ENCODE measurements at places on chromosomes 1 and 21. TPM values are rescaled to one million over a fixed set of nuclear protein-coding genes. Genes with fewer than 3 reads are reported as not detected.
A peak's percentile ranks its signal among the peaks of the same experiment; 100 is the strongest.

DNA sequence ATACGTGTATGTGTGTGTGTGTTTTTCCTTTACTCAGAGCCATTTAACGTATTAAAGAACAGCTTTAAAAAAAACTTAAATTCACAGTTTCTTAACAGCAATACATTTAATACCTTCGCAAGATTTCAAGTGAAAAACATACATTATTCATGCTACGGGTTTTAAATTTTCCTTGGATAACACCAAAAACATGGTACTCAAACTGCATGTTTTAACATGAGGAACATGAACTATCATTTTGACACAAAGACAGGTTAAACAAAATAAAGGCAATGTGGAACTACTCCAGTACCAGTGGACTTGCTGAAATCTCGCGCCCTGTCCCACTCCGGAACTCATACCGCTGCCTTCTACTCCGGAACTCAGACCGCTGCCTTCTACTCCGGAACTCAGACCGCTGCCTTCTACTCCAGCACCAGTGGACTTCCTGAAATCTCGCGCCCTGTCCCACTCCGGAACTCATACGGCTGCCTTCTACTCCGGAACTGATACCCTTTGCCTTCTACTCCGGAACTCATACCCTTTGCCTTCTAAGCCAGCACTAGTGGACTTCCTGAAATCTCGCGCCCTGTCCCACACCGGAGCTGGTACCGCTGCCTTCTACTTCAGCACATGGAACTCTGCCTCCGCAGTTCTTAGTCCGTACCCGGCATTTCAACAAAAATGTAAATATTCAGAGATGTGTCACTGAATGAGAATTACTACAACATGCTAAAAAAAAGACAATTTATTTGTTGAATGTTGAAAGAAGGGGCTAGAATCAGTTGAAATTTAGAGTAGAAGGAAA, 148.6 kb downstream of the NCAM2 start:
- H3K4me3 ChIP-seq = no peak overlapping the region
- no peak overlapping the region for H3K27ac ChIP-seq
- no peaks in the 10 kb centered on the region for H3K36me3 ChIP-seq
- no peaks in the 10 kb centered on the region for H3K4me1 ChIP-seq
- DNase-seq = no peak

Gene SLAMF7
- 0.56 TPM for total RNA-seq

DNA sequence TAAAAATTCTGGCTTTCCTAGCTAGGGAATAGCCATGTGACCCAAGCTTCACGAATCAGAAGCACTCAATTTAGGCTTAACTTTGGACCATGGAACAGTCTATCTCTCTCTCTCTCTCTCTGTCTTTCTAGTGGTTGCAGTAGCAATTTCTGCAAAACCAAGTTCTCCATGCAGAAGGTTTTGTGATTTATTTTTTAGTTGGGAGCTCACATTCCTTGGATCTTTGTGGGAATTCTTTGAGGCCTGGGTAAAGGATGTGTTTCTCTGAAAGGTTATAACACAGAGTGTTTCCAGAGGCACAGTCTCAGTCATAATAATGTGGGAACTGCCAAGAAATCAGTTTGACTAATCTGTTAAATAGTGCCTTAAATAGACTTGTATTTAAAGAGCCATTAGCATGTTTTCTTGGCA, 112.3 kb upstream of the COL11A1 start:
- no peaks in the 10 kb centered on the region for H3K4me1 ChIP-seq
- no peak overlapping the region for H3K27ac ChIP-seq
- DNase-seq = no peak
- no peaks in the 10 kb centered on the region for H3K36me3 ChIP-seq
- no peak overlapping the region for H3K4me3 ChIP-seq

Gene CASQ2
- total RNA-seq = not detected

Gene KCNJ9
- 0.05 TPM for total RNA-seq

Gene MECR
- total RNA-seq = 20.2 TPM

- no peak overlapping the region for H3K4me3 ChIP-seq
- no peak for DNase-seq
- H3K27me3 ChIP-seq = peaks cover 3% of the 10 kb centered on the region
- H3K27ac ChIP-seq = no peak overlapping the region
These were observed 352.5 kb downstream of the ZNF326 start for GRCh38 chr1:90347366-90347765.

GRCh38 chr1:225070972-225071371, 141.5 kb downstream of the DNAH14 start:
- H3K4me1 ChIP-seq = no peaks in the 10 kb centered on the region
- no peak overlapping the region for H3K27ac ChIP-seq
- H3K4me3 ChIP-seq = no peak overlapping the region
- peaks cover 28% of the 10 kb centered on the region for H3K36me3 ChIP-seq
- no peak for DNase-seq
- H3K27me3 ChIP-seq = peaks cover 2% of the 10 kb centered on the region

GRCh38 chr21:9008636-9009035, 1512.7 kb upstream of the TPTE start:
- H3K4me3 ChIP-seq = no peak overlapping the region
- H3K36me3 ChIP-seq = peaks cover 42% of the 10 kb centered on the region
- H3K27ac ChIP-seq = no peak overlapping the region
- no peaks in the 10 kb centered on the region for H3K4me1 ChIP-seq
- DNase-seq = no peak

DNA sequence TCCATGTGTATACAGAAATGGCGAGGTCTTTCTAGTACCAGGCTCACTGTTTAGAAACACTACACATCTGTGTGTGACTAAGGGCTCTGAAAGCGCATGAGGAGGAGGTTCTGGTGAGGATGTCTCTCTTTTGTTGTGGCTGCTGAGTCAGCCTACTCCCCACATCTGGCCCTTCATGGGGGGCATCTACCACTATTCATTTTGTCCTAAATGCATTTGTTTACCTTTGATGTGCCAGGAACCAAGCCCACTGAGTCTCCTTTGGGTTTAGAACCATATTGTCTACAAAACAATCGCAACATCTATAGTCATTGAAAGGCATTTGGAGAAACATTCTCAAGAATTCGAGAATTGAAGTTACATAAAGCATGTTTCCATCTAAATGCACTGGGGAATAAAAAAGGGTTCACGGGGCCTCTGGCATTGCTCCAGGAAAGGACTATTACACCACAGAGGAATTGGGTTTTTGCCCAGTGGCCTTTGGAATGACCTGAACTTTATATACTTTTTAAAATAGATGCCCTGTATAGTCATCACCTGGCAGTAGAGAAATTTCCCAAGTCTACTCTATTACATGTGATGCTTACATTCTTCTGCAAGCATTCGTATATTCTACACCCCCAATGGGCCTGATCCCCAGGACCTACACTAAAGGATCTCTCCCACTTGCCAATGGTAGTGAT, 35.1 kb upstream of the ADORA3 start:
- peaks cover 3% of the 10 kb centered on the region for H3K4me1 ChIP-seq
- H3K27ac ChIP-seq = no peak overlapping the region
- no peaks in the 10 kb centered on the region for H3K36me3 ChIP-seq
- no peaks in the 10 kb centered on the region for H3K27me3 ChIP-seq
- no peak overlapping the region for H3K4me3 ChIP-seq
- DNase-seq = no peak

GRCh38 chr1:158118713-158119402, 61.8 kb upstream of the CD1D start:
- no peak overlapping the region for H3K4me3 ChIP-seq
- peaks cover 8% of the 10 kb centered on the region for H3K27me3 ChIP-seq
- peaks cover 3% of the 10 kb centered on the region for H3K4me1 ChIP-seq
- H3K36me3 ChIP-seq = no peaks in the 10 kb centered on the region

Gene NR1I3
- not detected for total RNA-seq

Gene AVPR1B
- not detected for total RNA-seq

Gene SLC1A7
- not detected for total RNA-seq

GRCh38 chr1:239761509-239761908, 330.2 kb upstream of the FMN2 start:
- H3K4me1 ChIP-seq = peaks cover 17% of the 10 kb centered on the region
- H3K36me3 ChIP-seq = no peaks in the 10 kb centered on the region
- no peak overlapping the region for H3K27ac ChIP-seq
- no peak overlapping the region for H3K4me3 ChIP-seq
- no peak for DNase-seq

DNA sequence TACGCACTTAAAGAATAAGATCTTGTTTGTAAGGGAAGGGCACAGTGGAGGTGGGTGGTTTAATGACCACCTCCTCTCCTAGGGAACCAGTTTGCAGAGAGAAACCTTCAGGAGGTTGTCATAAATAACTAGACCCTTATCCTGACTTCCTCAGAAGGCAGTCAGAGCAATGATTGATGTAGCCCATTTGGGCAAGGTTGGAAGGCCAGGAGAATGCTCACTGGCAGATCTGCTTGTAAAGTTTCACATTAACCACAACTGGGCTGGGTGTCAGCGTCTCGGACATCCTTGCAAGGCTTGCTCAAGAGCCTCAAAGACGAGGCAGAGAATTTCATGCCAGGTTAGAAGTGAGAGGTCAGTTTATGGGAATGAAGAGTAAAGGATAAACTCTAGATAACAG, 87.6 kb upstream of the TRABD2B start:
- no peak overlapping the region for H3K27ac ChIP-seq
- H3K36me3 ChIP-seq = no peaks in the 10 kb centered on the region
- H3K27me3 ChIP-seq = peaks cover 1% of the 10 kb centered on the region
- H3K4me1 ChIP-seq = peaks cover 9% of the 10 kb centered on the region

Gene OMA1
- 7.6 TPM for total RNA-seq

- peak; percentile 58 for DNase-seq
- H3K27ac ChIP-seq = peak overlapping the region; percentile 74
- H3K36me3 ChIP-seq = peaks cover 4% of the 10 kb centered on the region
- peaks cover 24% of the 10 kb centered on the region for H3K4me1 ChIP-seq
- peak overlapping the region; percentile 78 for H3K4me3 ChIP-seq
- H3K27me3 ChIP-seq = peaks cover 11% of the 10 kb centered on the region
These were observed 4.8 kb downstream of the RGS16 start for GRCh38 chr1:182599339-182599738.

Gene HSD3B2
- total RNA-seq = not detected

GRCh38 chr1:47776667-47777131, 220.5 kb downstream of the TRABD2B start:
- no peaks in the 10 kb centered on the region for H3K36me3 ChIP-seq
- peaks cover 4% of the 10 kb centered on the region for H3K4me1 ChIP-seq
- no peak overlapping the region for H3K27ac ChIP-seq
- peak; percentile 17 for DNase-seq

Gene CASZ1
- 6.3 TPM for total RNA-seq

GRCh38 chr1:184691719-184692324, 62.8 kb downstream of the EDEM3 start:
- no peak overlapping the region for H3K4me3 ChIP-seq
- peaks cover 3% of the 10 kb centered on the region for H3K4me1 ChIP-seq
- H3K27me3 ChIP-seq = no peaks in the 10 kb centered on the region
- no peaks in the 10 kb centered on the region for H3K36me3 ChIP-seq
- peak; percentile 9 for DNase-seq
- no peak overlapping the region for H3K27ac ChIP-seq

DNA sequence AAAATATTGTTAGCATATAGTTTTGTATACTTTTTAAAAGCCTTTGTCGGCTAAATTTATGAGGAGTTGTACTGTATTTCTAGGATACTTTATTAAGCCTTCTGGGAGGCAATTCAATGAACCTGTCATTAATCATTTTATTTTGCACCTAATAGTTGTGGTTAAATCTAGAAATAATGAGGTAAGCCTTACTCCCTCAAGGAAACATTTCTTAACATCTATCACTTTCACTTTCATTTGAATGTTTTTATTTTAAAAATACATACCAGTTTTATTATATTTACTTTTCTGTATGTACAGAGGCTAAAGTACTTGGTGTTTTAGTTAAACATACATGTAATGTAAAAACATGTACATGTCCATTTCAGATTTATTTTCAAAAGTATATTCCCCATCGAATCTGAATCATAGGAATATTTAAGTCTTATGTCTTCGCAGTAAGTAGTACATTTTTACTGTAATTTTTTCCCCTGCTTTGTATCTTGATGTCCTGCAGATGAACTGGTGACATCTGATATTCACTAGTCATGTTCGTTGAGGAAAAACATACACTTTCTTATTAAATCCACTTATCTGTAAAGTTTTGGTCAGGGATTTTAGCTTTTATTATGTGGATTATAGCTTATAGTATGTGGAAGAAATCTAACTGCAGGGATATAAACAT, 82.8 kb downstream of the DISP1 start:
- no peak overlapping the region for H3K27ac ChIP-seq
- H3K4me1 ChIP-seq = no peaks in the 10 kb centered on the region
- no peak for DNase-seq
- no peaks in the 10 kb centered on the region for H3K27me3 ChIP-seq
- no peak overlapping the region for H3K4me3 ChIP-seq

Gene FMN2
- total RNA-seq = 2.6 TPM

DNA sequence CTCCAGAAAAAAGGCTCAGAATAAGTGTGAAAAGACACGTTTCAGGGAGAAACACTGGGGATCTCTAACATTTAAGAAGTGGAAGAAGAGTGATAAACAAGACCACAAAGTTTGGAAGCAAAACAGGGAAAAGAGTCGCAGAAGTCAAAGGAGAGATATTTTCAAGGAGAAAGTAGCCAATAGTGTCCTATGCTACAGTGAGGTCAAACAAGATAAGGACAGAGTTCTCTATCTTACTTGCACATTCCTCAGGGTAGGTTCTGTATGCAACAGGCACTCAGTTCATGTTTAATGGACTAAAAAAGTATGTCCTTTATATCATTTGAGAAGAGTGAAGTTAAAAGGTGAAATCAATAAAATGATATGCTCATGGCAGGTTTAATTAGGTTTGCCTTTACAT, 13.8 kb upstream of the EDEM3 start:
- DNase-seq = no peak
- H3K4me1 ChIP-seq = no peaks in the 10 kb centered on the region
- no peak overlapping the region for H3K27ac ChIP-seq
- H3K4me3 ChIP-seq = no peak overlapping the region
- H3K27me3 ChIP-seq = no peaks in the 10 kb centered on the region

Gene TMCC2
- total RNA-seq = 5.6 TPM

- H3K4me3 ChIP-seq = no peak overlapping the region
- peaks cover 8% of the 10 kb centered on the region for H3K4me1 ChIP-seq
- no peak overlapping the region for H3K27ac ChIP-seq
- no peaks in the 10 kb centered on the region for H3K36me3 ChIP-seq
- no peak for DNase-seq
- peaks cover 1% of the 10 kb centered on the region for H3K27me3 ChIP-seq
These were observed 42.1 kb downstream of the NRIP1 start for GRCh38 chr21:15022608-15023261.

DNA sequence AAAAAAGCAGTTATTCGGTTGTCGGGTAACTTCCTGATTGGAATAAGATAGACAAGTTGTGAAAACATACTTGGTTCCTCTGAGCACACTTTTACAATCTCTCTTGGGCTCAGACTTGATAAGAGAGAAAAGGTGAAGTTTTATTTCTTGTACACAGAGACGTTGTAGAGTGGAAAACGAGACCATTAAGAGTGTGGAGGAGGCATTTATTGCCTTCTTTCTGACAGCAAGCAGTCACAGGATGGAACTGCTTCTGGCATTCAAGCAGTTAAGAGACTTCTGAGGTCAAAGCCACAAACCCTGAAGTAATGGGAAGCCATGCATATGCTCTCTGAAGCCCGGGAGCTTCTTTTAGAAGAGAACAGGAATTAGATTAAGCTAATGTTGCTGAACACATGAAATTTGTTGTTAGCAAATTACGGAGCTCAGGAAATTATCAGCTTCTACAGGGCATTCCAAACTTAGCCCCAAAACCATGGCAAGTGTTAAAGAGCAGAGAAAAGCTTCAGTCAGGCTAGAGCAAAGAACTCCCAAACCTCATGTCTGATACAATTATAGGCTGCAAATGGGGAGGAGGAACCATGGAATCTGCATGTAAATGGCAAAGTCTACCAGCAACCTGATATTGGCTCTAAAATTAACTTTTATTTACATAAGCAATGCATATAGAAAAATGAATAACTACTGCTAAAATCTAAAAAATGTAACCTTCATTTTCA, 26.0 kb downstream of the S1PR1 start:
- DNase-seq = no peak
- peaks cover 2% of the 10 kb centered on the region for H3K27me3 ChIP-seq
- H3K4me1 ChIP-seq = peaks cover 50% of the 10 kb centered on the region
- H3K36me3 ChIP-seq = no peaks in the 10 kb centered on the region

Gene EPS8L3
- total RNA-seq = not detected
